ENCODE measurements at places on chromosomes 5 and 9.

DNA sequence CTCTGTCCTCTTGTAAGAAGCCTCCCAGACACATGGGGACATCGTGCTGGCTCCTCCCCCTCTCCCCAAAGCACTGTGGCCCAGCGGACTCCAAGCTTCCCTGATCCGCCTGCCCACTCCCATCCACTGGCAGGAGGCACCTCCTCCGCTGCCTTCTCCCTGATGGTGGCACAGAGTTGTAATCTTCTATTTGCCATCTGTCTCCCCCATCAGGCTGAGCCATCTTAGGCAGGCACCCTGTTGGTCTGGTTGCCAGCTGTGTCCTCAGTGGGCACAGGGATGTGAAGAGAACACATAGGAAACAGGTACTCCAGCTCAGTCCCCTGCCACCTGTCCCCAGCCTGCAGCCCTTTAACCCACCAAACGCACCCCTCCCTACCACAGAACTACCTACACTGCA lies 5.4 kb upstream of the ZDHHC12 start:
- peaks cover 20% of the 10 kb centered on the region for H3K36me3 ChIP-seq
- DNase-seq, result no peak
- H3K27ac ChIP-seq, result peak overlapping the region; percentile 43
- H3K4me1 ChIP-seq, result peaks cover 36% of the 10 kb centered on the region

- no peak overlapping the region for H3K27ac ChIP-seq
- H3K4me1 ChIP-seq, result no peaks in the 10 kb centered on the region
- no peaks in the 10 kb centered on the region for H3K36me3 ChIP-seq
These were observed 144.0 kb downstream of the TMC1 start for GRCh38 chr9:72665421-72665820.

DNA sequence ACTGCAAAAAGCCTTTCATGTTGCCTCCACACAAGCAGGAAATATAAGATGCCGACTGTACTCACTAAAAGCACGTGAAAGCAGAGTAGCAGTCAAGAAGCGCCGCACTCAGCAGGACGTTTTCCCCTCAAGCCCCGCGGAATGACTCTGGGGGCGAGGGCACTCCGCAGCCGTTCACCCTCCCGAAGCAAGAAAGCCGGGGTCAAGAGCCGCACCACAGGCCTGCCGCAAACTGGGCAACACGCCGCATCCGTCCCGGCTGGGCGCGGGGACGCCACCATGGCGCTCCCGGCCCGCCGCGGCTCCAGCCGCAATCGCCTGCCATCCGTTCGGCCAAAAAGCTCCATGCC lies 364 bp downstream of the RPS6 start:
- H3K4me3 ChIP-seq, result peak overlapping the region; percentile 97
- peak; percentile 53 for DNase-seq
- H3K27me3 ChIP-seq, result no peaks in the 10 kb centered on the region
- peaks cover 58% of the 10 kb centered on the region for H3K36me3 ChIP-seq
- peak overlapping the region; percentile 98 for H3K27ac ChIP-seq
- peaks cover 46% of the 10 kb centered on the region for H3K4me1 ChIP-seq

DNA sequence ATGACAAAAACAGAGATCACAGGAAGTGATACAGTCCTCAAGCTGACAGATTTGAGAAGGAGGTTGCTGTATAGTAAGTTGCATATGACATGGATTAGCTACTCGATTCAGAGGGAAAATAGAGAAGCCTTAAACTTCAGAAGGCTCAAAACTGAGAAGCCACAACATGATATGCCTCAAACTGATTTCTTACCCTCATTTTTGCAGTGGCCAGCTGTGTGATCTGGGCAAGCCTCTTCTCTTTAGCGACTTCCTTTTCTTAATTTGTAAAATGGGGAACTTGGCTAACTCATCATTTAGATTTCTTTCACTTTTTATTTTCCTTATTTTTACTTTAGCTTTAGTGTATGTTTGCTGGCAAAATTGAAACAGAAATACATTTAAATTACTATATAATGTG lies 421.1 kb downstream of the KIF4B start:
- no peaks in the 10 kb centered on the region for H3K4me1 ChIP-seq
- H3K27me3 ChIP-seq, result no peaks in the 10 kb centered on the region
- H3K27ac ChIP-seq, result no peak overlapping the region

DNA sequence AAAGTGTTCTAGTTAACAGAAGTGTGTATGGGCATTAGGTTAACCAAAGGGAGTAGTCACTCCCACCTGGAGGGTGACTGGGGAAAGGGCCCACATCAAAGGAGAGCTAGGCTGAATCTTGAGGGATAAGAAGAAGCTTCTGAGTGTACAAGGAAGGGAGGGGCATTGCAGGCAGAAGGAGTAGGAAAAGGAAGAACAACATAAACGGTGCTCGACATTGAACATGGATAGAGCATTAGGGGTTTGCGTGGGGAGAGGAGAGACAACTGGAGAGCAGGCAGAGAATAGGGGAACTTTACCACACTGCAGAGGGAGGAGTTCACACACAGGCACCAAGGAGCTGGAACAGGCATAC lies 5.3 kb upstream of the GLRX start:
- H3K36me3 ChIP-seq, result no peaks in the 10 kb centered on the region
- H3K4me3 ChIP-seq, result no peak overlapping the region
- no peak overlapping the region for H3K27ac ChIP-seq
- H3K27me3 ChIP-seq, result no peaks in the 10 kb centered on the region

- no peak for DNase-seq
- peaks cover 29% of the 10 kb centered on the region for H3K36me3 ChIP-seq
- no peaks in the 10 kb centered on the region for H3K27me3 ChIP-seq
- no peak overlapping the region for H3K27ac ChIP-seq
These were observed 65.4 kb downstream of the PSMB7 start for GRCh38 chr9:124349675-124350493.

GRCh38 chr5:53448851-53449250 lies 31.6 kb upstream of the FST start:
- no peak for DNase-seq
- no peaks in the 10 kb centered on the region for H3K4me1 ChIP-seq
- no peaks in the 10 kb centered on the region for H3K36me3 ChIP-seq
- no peak overlapping the region for H3K4me3 ChIP-seq

DNA sequence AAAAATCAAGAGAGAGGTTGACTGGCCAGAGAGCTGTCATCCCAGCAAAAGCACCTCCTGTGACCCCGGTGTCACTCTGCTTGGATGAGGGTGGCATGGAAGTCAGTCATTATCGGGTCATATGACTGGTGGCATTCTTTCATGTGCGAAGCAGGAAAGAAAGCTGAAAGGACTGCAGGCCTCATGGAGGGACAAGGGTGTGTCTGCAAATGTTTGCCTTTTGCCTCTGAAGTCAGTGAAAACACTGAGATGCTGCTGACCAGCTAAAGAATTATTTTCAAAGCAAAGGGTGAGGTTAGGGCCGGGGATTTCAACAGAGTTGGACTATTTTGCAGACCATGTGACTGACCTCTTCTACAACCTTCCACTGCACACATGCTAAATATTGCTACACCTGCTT lies 298.3 kb downstream of the CSNK1G3 start:
- H3K27me3 ChIP-seq, result no peaks in the 10 kb centered on the region
- no peak overlapping the region for H3K4me3 ChIP-seq
- H3K36me3 ChIP-seq, result no peaks in the 10 kb centered on the region
- H3K4me1 ChIP-seq, result no peaks in the 10 kb centered on the region
- H3K27ac ChIP-seq, result no peak overlapping the region

DNA sequence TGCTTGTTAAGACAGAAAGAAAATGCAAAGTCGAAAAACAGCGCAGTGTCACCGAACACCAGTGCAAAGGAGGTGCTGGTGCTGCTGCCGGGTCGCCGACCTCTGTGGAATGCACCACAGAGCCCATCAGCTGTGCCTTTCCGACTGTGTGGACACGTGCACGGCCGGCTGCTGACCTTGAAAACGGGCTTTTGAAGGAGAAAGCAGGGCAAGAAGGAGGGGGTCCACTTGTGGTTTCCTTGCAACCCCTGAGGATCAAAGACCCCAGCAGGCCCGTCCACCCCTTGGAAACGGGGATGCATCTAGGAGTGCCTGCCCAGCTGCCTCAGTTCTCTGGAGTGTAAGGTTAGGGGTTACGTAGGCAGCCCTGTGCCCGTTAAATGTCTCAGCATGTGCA lies 6.2 kb upstream of the OLFM1 start:
- no peaks in the 10 kb centered on the region for H3K36me3 ChIP-seq
- no peak overlapping the region for H3K27ac ChIP-seq
- peaks cover 19% of the 10 kb centered on the region for H3K27me3 ChIP-seq
- H3K4me3 ChIP-seq, result no peak overlapping the region
- DNase-seq, result no peak
- peaks cover 2% of the 10 kb centered on the region for H3K4me1 ChIP-seq

- H3K4me3 ChIP-seq, result no peak overlapping the region
- DNase-seq, result no peak
- H3K4me1 ChIP-seq, result peaks cover 3% of the 10 kb centered on the region
- no peak overlapping the region for H3K27ac ChIP-seq
- H3K27me3 ChIP-seq, result peaks cover 5% of the 10 kb centered on the region
These were observed 75.3 kb downstream of the LHFPL2 start for GRCh38 chr5:78573318-78573717.
